Iris pigment epithelial cell (primary cell): ENCODE measurements at places on chromosomes 1 and 21.
A peak's percentile ranks its signal among the peaks of the same experiment; 100 is the strongest.

DNA sequence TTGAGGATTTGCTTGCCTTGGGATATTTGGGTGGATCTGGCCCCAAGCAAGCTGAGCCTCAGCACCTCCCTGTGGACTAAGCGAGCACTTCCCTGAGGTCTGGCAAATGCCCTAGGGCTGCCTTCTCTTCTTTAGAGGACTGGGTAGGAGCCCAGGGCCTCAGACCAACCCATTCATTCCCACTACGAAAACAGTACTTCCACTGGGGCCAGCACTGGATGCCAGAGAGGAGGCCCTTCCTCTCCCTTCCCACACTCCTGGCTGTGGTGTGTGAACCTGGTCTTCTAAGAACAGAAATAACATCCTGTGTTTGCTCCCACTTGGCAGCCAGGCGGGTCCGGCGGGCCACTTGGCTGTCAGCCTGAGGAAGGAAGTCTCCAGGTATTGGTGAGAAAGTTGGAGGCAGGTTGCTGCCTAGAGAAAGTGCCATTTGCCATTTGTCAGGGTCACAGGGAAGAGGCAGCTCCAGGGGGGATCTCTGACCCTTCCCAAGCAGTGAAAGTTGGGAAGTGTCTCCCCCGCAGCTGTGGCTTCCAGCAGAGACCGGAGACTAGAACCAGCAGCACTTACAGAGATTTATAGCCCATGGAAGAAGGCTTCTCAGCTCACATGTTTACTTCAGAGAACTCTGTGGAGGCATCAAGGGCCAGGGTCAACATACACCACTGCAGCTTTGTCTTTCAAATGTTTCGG, 323.5 kb downstream of the SIPA1L2 start:
- peak; percentile 10 for DNase-seq

GRCh38 chr1:240258910-240259309, 167.2 kb downstream of the FMN2 start:
- DNase-seq = peak; percentile 84

DNA sequence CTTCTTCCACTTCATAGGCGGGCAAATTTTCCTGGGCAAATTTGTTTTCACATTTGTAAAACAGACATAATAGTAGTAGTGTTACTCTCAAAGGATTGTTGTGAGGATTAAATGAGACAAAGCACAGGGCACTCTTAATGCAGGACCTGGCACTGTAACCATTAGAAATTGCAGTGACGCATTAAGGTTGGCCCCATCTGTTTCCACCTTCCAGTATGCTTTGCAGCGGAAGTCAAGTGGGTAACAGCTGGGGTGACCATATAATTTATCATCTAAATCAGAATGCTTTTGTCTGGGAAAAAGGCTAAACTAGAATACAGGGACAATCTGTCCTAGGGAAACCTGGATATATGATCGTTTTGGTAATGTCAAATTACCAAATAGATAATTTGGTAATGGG, 132.5 kb upstream of the CACHD1 start:
- no peak for DNase-seq

- DNase-seq = peak; percentile 20
Observed at GRCh38 chr1:34983700-34984355, 1.3 kb downstream of the TMEM35B start.

DNA sequence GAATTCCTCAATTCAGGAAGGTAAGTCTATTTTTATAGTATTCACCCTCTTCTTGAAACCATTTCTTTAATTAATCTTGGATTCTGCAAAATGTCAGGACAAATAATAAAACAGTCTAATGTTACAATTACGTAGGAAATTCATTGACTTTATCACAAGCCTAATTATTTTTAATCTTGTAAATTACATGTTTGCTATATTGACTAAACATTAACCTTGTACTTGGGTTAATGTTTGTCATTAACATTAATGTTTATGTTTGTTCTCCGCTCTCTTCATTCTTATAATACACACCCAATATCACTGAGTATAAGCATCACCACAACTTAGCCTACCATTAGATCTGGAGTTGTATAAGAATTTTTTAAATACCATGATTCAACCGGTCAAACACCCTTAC, 2.8 kb downstream of the GCLM start:
- DNase-seq = no peak

DNA sequence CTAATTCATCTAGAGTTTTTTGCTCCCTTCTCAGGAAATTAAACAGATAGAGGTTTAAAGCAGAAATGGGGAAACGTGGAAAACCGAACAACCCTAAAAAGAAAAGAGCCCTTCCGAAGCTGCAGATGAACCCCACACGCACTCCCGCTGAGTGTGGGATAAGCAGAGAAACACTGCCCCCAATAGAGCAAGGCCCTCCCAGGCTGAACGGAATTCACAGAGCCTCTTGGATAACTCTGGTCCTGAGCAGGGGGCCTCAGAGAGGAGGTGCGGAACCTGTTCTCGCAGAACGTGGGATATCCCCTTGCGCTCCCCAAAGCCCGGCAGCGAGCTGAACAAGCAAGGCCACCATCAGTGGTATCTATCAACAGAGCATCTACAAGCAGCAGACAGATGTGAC, 44.9 kb downstream of the SSBP3 start:
- no peak for DNase-seq

- no peak for DNase-seq
Observed at GRCh38 chr1:98929437-98929836, 75.2 kb downstream of the PLPPR5 start.

- peak; percentile 91 for DNase-seq
Observed at GRCh38 chr1:151680826-151681225, 35.8 kb downstream of the CELF3 start.

- DNase-seq = no peak
Observed at GRCh38 chr1:210364479-210364878, 35.8 kb downstream of the HHAT start.
